T-helper 2 cell treated with Interferon-gamma antibody and Interleukin-4, amounts not matched to agents 5 μg/mL and 100 μg/mL, for 36 hours (primary cell): ENCODE measurements at places on chromosomes 2 and 18.

GRCh38 chr2:43455296-43455695 lies 140.5 kb downstream of the THADA start:
- H3K27ac ChIP-seq: no peak overlapping the region
- H3K4me1 ChIP-seq: peaks cover 31% of the 10 kb centered on the region
- H3K27me3 ChIP-seq: no peaks in the 10 kb centered on the region
- H3K36me3 ChIP-seq: peaks cover 18% of the 10 kb centered on the region
- DNase-seq: no peak

DNA sequence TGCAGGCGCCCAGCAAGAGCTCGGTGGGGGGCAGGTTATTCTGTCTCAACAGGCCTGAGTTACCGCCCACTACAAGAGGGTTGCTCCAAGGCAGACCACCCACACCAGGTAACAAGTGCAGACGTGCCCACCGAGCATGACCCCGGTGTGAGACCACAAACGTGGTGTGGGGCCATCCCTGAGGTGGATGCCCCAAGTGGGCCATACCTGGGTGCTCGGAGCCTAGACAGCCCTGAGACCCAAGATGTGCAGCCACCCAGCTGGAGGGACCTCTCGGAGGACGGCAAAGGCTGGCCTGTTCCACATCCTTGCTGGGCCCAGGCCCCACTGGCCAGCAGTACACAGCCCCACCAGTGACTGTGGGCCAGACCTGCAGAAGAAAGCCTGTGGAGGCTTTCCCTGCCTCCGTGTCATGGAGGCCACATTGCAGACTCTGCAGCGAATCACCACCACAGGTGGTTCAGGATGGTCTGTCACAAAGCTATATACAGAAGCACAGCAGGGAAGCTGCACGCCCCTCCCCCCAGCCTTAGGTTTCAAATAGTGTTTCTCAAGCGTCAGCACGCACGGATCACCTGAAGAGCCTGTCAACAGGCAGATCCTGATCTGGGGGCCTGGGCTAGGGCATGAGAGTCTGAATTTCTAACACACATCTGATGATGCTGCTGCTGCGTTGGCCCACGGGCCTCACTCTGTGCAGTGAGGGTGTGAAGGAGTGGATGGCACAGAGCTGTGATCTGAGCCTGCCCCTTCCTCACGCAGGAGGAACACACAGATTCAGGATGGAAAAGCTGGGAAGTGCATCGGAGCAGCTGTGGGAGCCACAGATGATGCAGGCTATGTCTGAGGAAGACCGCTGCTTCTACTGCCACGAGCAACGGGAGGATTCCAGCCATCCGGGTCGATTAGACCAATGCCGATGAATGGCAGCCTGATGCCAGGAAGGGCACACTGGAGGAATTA lies 96.8 kb downstream of the UXS1 start:
- DNase-seq: no peak
- peaks cover 60% of the 10 kb centered on the region for H3K36me3 ChIP-seq
- H3K27ac ChIP-seq: peak overlapping the region; percentile 91
- peak overlapping the region; percentile 75 for H3K4me3 ChIP-seq

GRCh38 chr18:51519571-51519970 lies 322.1 kb upstream of the MEX3C start:
- DNase-seq: no peak
- no peak overlapping the region for H3K4me3 ChIP-seq
- H3K27ac ChIP-seq: no peak overlapping the region

DNA sequence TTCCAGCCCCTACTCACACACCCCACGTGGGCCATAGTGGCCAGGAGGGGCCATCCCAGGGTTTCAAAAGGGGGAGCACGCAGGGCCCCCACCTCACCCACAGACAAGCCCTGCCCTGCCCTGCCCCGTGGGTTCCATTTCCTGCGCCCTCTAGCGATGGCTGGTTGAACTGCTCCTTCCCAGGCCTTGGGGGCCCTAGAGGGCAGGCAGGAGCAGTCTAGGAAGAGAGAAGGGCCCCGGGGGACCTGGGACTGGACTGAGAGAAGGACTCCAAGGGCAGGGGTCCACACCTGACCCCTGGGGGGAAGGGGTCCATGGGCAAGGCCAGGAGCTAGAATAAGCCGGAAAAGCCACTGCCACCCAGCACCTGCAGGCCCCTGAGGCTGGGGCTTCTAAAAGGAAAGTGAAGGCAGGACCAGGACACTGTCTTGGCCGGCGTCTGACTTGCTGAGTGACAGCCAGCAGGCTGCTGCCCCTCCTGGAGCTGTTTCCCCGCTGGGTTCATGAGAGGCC lies 10.1 kb downstream of the CYP26B1 start:
- H3K36me3 ChIP-seq: no peaks in the 10 kb centered on the region
- DNase-seq: peak; percentile 31
- no peaks in the 10 kb centered on the region for H3K4me1 ChIP-seq
- H3K27me3 ChIP-seq: peaks cover 6% of the 10 kb centered on the region
- H3K27ac ChIP-seq: no peak overlapping the region

DNA sequence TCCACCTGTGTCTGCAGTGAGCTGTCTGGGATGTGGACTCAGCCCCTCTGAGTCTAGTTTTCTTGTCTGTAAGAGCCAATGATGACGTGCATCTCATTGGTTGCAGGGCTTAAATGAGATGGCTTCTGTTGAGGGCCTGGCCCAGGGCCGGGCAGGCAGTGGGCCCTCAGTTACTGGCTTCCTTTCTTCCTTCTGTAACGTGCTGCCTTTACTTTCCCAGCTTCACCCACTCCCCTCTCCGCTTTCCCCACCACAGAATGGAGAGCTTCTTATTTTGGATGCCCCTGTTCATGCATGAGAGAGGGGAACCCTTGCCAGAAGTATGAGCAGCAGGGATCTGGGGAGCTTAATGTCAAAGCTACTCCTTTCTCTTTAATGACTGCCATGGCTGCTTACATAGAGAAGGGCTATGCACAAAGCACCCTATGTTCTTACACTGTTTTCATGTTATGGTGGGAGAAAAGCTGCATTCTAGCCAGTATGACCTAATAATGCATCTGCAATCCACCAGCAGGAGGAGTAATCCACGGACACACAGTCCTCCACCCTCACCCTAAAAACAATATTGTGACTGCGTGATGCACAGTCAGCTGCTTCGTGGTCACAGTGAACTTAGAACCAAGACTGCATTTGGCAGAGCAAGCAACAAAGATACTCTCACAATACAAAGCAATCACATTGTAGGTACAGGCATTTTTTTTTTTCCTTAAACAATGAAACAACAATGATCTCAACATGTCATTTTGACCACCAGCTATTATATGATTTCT lies 37.2 kb downstream of the CREG2 start:
- H3K4me3 ChIP-seq: no peak overlapping the region
- no peak for DNase-seq
- no peaks in the 10 kb centered on the region for H3K36me3 ChIP-seq
- H3K27me3 ChIP-seq: peaks cover 19% of the 10 kb centered on the region
- H3K27ac ChIP-seq: no peak overlapping the region

DNA sequence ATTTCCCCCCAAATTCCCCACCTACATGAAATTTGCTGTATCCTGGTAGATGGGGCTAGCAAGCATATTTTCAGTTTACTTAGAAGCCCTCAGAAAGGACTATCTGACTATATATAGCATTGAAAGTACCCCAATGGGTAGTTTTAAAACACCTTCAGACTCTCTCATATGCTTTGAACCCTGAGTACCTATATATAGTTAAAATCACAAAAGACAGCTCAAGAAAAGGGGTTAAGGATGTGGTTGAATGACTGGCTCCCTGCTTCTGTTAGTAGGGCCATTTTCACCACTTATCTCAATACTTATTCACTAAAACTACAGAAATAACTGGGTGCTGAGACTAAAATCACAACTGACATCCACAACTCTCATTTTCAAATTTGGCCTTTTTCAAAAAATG lies 18.5 kb downstream of the WDPCP start:
- H3K27ac ChIP-seq: no peak overlapping the region
- H3K4me1 ChIP-seq: no peaks in the 10 kb centered on the region
- DNase-seq: no peak
- peaks cover 4% of the 10 kb centered on the region for H3K36me3 ChIP-seq
